ENCODE measurements at places on chromosomes 16 and 17.

- no peak for DNase-seq
These were observed 174.6 kb downstream of the PCTP start for GRCh38 chr17:55925440-55925839.

GRCh38 chr16:81273223-81273950 is 34.9 kb downstream of the BCO1 start:
- DNase-seq = no peak

DNA sequence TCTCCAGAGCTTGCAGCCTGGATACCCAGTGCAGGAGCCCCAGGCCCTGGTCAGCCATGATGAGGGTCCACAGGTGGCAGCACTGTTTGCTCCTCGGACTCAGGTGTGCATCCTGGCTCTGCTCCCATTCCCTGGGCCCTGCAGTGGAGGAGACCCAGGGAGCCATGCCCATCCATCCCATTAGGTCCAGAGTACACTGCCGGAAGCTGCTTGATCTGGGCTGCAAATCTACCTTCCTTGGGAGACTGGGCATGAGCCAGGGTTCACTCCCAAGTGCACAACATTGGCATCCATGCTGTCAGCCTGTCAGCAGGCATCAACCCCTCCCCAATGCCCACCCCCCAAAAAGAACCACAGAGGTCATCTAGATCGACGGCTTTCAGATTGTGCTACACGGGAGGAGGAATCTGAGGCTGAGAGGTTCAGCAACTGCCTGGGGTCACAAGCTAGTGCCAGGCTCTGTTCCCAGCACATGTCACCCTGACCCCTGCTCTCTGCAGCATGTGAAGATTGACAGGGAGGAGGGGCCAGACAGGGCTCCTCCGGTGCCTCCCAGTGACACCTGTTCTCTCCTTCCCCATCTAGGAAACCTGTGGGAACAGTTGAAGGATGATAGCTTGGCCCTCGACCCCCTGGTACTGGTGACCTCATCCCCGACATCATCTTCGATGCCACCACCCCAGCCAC is 15.7 kb downstream of the UNC119 start:
- DNase-seq = no peak

DNA sequence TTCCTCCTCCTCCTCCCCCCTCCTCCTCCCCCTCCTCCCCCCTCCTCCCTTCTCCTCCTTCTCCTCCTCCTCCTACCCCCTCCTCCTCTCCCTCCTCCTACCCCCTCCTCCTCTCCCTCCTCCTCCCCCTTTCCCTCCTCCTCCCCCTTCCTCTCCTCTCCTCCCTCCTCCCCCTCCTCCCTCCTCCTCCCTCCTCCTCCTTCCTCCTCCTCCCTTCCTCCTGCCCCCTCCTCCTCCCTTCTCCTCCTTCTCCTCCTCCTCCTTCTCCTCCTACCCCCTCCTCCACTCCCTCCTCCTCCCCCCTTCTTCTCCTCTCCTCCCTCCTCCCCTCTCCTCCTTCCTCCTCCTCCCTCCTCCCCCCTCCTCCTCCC is 6.6 kb upstream of the PDP2 start:
- DNase-seq = no peak

GRCh38 chr17:59418732-59419166 is 87.3 kb downstream of the YPEL2 start:
- DNase-seq = no peak

GRCh38 chr16:19672378-19672777 is 45.6 kb downstream of the KNOP1 start:
- no peak for DNase-seq

- no peak for DNase-seq
These were observed 138.7 kb downstream of the ANKFN1 start for GRCh38 chr17:56292010-56292409.

- DNase-seq = no peak
These were observed 137.2 kb downstream of the SNX29 start for GRCh38 chr16:12113523-12114345.

DNA sequence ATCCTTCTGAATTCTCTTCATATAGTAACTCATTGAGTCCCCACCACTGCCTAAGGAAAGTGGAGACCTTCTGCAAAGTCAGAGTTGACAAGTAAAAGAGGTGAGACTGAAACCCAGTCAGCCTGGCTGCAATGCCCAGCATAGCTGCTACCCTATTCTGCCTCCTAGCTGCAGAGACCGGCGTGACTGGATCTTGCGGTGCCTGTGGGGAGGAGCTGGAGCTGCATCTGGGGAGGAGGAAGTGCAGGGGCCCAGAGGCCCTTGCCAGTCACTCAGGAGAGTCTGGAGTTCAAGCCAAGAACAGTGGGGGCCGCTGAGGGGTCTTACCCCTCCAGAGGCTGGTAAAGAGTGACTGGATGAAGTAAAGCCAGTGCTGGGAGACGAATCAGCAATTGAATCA is 35.0 kb upstream of the ZNF423 start:
- no peak for DNase-seq

DNA sequence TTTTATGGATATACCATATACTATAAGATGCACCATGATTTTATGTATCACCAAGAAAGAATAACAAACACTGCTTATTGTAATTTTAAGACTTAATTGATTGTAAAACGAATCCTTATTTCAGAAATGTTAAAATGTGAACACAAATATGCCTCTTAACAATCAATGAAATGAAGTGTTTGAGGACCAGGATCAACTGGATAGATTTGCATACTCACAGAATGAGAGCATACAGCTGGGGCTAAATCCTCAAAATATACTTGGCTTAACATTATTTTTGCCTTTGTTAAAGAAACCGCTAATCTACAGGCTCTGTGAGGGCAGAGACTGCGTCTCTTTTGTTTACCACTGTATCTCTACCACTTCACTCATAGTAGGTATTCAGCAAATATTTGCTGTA is 93.6 kb downstream of the SPACA3 start:
- DNase-seq = no peak

DNA sequence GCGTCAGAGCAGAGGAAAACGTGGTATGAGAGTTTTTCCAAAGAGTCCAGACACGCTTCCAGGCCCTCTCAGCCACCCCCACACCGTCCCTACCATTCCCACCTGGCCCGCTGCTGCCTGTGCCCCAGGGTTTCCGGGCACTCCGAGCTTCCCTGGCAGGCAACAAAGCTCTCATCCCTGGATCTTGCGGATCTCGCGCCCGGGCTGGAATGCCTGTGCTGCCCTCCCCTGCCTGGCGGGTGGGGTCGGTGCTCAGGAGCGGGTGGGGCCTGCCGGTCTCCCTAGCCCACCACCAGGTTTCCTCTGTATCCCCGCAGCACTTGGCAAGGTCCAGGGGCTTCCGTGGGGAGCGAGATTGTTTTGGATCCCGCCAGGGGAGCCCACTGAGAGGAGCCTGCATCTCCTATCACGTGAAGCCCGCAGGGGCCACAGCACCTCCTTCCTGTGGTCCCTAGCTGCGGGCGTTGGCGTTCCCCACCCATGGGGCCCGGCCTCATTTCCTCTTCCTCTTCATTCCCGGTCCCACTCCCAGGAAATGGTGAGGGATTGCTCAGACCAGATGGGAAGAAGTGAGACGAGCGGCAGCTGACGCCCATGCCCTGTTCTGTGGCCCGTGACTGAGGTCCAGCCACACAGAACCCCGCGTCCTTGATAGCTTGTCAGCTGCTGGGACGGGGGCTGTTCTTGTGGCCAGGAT is 11.0 kb downstream of the TBC1D24 start:
- no peak for DNase-seq

All from substantia nigra (tissue), 51 donors.